ENCODE measurements at places on chromosomes 12 and 14.

DNA sequence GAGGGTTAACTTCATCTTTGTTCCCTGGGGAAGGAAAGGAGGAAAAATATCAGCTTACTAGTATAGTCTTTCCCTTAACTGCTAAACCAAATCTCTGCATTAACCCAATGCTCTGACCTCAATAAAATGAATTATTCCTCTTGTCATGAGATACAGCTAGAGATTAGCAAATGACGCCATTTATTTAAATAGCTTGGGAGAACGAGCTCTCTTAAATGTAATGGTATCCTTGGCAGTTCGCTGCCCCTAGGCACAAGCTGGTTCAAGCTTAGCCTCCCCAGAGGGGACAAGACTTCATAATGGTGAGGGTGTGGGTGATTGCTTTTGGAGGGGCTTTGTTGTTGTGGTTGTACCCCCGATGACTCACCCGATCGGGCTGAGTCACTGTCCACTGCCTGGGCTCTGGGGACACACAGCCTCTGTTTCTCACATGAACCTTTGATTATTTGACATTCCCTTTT lies 19.6 kb downstream of the FNTB start:
- H3K4me3 ChIP-seq = no peak overlapping the region
- peaks cover 3% of the 10 kb centered on the region for H3K36me3 ChIP-seq
- no peak for DNase-seq
- no peaks in the 10 kb centered on the region for H3K27me3 ChIP-seq
- no peak overlapping the region for H3K27ac ChIP-seq

GRCh38 chr14:95533391-95533821 lies 1.4 kb upstream of the GLRX5 start:
- H3K4me1 ChIP-seq = peaks cover 20% of the 10 kb centered on the region
- no peaks in the 10 kb centered on the region for H3K27me3 ChIP-seq
- H3K27ac ChIP-seq = no peak overlapping the region
- H3K36me3 ChIP-seq = peaks cover 2% of the 10 kb centered on the region
- peak overlapping the region; percentile 78 for H3K4me3 ChIP-seq
- no peak for DNase-seq

GRCh38 chr14:51321036-51321435 lies 81.0 kb downstream of the TMX1 start:
- no peak overlapping the region for H3K4me3 ChIP-seq
- no peaks in the 10 kb centered on the region for H3K27me3 ChIP-seq
- DNase-seq = no peak
- no peaks in the 10 kb centered on the region for H3K36me3 ChIP-seq
- no peak overlapping the region for H3K27ac ChIP-seq

GRCh38 chr12:9341260-9341585 lies 133.0 kb upstream of the PZP start:
- H3K4me3 ChIP-seq = no peak overlapping the region
- H3K36me3 ChIP-seq = peaks cover 6% of the 10 kb centered on the region
- no peaks in the 10 kb centered on the region for H3K4me1 ChIP-seq
- no peaks in the 10 kb centered on the region for H3K27me3 ChIP-seq
- no peak overlapping the region for H3K27ac ChIP-seq

DNA sequence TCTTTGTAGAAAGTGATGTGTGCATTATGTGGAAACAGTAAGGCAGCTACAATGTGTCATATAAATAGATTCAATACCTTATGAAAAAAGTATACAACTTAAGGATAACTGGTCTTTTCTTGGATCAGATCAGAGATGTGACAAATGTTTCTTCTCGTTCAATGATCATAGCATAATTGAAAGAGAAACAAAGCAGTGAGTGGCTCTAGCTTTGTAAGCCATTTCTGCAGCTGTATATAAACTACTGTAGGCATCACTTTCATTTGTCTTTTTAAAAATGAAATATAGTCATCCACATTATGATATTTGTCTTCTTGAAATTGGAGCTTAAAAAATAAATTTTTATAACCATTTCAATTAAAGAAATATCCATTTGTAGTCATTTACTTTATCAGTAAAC lies 63.8 kb upstream of the LMO3 start:
- H3K4me1 ChIP-seq = no peaks in the 10 kb centered on the region
- H3K36me3 ChIP-seq = no peaks in the 10 kb centered on the region
- H3K27ac ChIP-seq = no peak overlapping the region
- H3K27me3 ChIP-seq = no peaks in the 10 kb centered on the region
- H3K4me3 ChIP-seq = no peak overlapping the region
- DNase-seq = no peak

DNA sequence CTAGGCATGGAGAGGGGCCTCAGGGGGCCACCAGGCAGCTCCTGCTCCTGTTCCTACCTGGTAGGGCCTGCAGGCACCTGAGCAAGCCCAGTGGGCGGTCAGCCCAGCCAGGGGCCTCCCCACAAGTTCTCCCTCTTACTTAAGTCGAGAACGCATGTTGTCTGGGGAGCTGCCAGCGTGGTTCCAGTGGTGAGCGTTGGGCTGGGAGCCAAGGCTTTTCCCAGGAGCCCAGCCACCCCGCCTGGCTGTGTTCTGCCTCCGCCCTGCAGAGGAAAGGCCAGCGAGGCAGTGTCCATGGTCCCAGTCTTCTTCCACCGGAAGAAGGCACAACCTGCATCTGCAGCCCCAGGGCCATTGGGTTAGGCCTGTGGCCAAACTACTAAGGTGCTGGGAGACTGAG lies 1.4 kb downstream of the C14orf180 start:
- peaks cover 15% of the 10 kb centered on the region for H3K4me1 ChIP-seq
- no peak overlapping the region for H3K4me3 ChIP-seq
- DNase-seq = no peak
- H3K27me3 ChIP-seq = no peaks in the 10 kb centered on the region
- H3K36me3 ChIP-seq = no peaks in the 10 kb centered on the region

GRCh38 chr12:95546491-95546813 lies 4.8 kb downstream of the USP44 start:
- DNase-seq = peak; percentile 18
- H3K36me3 ChIP-seq = no peaks in the 10 kb centered on the region
- H3K4me3 ChIP-seq = peak overlapping the region; percentile 10
- no peaks in the 10 kb centered on the region for H3K4me1 ChIP-seq
- H3K27ac ChIP-seq = peak overlapping the region; percentile 83
- no peaks in the 10 kb centered on the region for H3K27me3 ChIP-seq

DNA sequence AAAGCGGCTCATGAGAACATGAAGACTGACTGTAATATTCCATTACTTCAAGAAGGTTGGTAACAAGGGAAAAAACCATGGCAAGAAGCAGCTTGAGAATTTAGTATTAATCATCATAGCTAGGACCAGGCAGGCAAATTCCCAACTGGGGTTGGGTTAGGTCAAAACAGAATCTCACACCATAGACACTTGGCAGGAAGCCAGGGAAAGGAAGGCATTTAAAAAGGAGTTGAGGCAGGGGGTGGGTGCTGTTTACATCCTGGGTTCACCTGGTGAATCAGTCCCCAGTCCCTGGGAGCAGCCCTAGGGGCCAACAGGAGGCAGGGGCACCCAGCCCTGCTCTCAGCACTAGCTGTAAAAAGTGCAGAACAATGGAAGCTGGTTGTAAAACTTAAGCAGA lies 108.6 kb downstream of the EGLN3 start:
- H3K4me3 ChIP-seq = no peak overlapping the region
- no peaks in the 10 kb centered on the region for H3K27me3 ChIP-seq

GRCh38 chr12:65675141-65675621 lies 149.1 kb upstream of the HMGA2 start:
- H3K27ac ChIP-seq = no peak overlapping the region
- H3K4me3 ChIP-seq = no peak overlapping the region
- peaks cover 1% of the 10 kb centered on the region for H3K4me1 ChIP-seq
- H3K27me3 ChIP-seq = no peaks in the 10 kb centered on the region
- DNase-seq = no peak

DNA sequence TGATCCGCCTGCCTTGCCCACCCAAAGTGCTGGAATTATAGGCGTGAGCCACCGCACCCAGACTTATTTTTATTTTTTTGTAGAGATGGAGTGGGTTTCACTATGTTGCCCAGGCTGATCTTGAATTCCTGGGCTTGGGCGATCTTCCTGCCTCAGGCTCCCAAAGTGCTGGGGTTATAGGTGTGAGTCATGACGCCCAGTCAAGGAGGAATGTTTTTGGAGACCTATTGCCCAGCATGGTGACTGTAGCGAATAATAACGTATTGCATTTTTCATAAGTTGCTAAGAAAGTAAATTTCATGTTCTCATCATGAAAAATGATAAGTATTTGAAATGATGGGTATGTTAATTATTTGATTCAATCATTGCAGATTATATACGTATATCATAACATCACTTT lies 46.5 kb downstream of the TEAD4 start:
- no peaks in the 10 kb centered on the region for H3K27me3 ChIP-seq
- H3K27ac ChIP-seq = no peak overlapping the region
- H3K4me1 ChIP-seq = no peaks in the 10 kb centered on the region
- no peak for DNase-seq
- H3K36me3 ChIP-seq = peaks cover 13% of the 10 kb centered on the region

GRCh38 chr14:46091819-46092218 lies 559.8 kb downstream of the RPL10L start:
- DNase-seq = no peak
- no peak overlapping the region for H3K27ac ChIP-seq
- H3K4me1 ChIP-seq = no peaks in the 10 kb centered on the region
- H3K4me3 ChIP-seq = no peak overlapping the region

- H3K36me3 ChIP-seq = peaks cover 2% of the 10 kb centered on the region
- no peak for DNase-seq
- H3K27ac ChIP-seq = no peak overlapping the region
- peaks cover 32% of the 10 kb centered on the region for H3K4me1 ChIP-seq
These were observed 88.4 kb upstream of the SFSWAP start for GRCh38 chr12:131622422-131622955.

DNA sequence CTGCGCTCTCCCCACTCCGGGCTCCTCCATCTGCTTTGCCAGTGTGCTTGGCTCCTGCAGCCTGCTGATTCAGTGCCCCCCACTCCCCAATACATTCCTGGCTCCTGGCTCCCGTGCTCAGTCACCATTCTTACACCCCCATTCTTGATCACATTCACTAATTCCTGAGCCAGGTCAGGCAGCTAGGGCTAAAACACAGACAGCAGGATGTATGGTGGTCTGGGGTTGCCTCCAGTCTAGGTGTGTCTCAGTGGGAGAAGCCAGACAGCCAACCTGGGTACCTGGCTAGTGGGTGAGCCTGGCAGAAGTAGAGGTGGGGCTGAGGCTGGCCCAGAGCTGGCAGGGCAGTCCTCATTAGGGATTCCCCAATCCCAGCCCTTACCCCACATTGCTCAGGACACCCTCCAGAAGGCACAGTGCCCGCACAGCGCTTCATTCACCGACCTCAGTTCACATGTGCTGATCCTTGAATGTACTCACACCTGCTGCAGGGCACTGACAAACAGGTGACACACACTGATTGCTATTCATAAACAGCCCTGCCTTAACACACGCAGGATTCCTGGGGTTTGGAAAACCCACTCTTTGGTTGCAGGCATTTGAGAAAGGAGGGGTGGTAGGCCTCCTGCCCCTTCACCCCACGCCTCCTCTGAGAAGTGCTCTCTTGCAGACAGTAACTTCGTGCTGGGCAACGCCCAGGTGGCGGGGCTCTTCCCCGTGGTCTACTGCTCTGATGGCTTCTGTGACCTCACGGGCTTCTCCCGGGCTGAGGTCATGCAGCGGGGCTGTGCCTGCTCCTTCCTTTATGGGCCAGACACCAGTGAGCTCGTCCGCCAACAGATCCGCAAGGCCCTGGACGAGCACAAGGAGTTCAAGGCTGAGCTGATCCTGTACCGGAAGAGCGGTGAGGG lies 1.7 kb downstream of the KCNH3 start:
- H3K27me3 ChIP-seq = peaks cover 94% of the 10 kb centered on the region
- DNase-seq = no peak
- H3K27ac ChIP-seq = no peak overlapping the region
- H3K4me3 ChIP-seq = no peak overlapping the region
- peaks cover 23% of the 10 kb centered on the region for H3K4me1 ChIP-seq

- no peaks in the 10 kb centered on the region for H3K27me3 ChIP-seq
- H3K4me1 ChIP-seq = no peaks in the 10 kb centered on the region
- no peaks in the 10 kb centered on the region for H3K36me3 ChIP-seq
- no peak for DNase-seq
- H3K4me3 ChIP-seq = no peak overlapping the region
These were observed 15.5 kb upstream of the NTN4 start for GRCh38 chr12:95805864-95806671.

DNA sequence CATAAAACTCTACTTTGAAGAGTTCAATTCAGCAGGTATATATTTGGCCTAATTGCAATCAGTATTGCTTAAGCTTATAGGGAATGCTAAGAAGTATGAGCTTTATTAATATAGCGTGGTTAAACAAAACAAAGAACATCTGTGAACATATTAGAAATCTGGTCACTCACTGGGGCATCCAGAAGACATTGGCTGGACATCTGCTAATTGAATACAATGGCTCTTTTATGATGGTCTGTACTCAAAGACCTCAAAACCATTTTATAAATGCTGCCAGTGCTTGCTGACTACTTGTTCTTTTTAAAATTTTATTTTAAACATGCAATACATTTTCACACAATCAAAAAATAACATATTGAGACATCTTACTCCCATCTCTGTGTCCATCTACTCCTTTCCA lies 173.0 kb downstream of the STXBP6 start:
- peaks cover 6% of the 10 kb centered on the region for H3K27me3 ChIP-seq
- no peaks in the 10 kb centered on the region for H3K4me1 ChIP-seq
- no peaks in the 10 kb centered on the region for H3K36me3 ChIP-seq
- no peak for DNase-seq
- H3K27ac ChIP-seq = no peak overlapping the region

GRCh38 chr12:105481392-105482300 lies 151.2 kb downstream of the C12orf75 start:
- no peaks in the 10 kb centered on the region for H3K36me3 ChIP-seq
- no peak overlapping the region for H3K27ac ChIP-seq
- no peak overlapping the region for H3K4me3 ChIP-seq

DNA sequence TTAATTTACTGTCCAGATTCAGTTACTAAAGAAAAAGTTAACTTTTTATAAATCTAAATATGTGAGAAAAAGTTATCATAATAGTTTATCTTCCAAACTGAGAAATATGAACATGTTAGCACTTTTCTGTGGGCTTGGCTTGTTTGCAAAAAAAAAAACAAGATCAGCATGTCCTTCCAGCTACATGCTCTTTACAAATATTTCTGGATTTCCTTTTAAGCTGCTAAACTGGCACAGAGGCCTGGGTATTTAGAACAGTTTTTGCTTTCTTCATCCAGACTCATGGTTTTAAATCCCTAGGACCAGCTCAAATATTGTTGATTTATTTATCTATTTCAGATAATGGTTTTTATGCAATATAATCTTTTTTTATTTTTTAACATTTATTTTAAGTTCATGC lies 1444.5 kb upstream of the FLRT2 start:
- no peak for DNase-seq
- H3K4me3 ChIP-seq = no peak overlapping the region
- no peak overlapping the region for H3K27ac ChIP-seq
- no peaks in the 10 kb centered on the region for H3K4me1 ChIP-seq
- no peaks in the 10 kb centered on the region for H3K36me3 ChIP-seq

DNA sequence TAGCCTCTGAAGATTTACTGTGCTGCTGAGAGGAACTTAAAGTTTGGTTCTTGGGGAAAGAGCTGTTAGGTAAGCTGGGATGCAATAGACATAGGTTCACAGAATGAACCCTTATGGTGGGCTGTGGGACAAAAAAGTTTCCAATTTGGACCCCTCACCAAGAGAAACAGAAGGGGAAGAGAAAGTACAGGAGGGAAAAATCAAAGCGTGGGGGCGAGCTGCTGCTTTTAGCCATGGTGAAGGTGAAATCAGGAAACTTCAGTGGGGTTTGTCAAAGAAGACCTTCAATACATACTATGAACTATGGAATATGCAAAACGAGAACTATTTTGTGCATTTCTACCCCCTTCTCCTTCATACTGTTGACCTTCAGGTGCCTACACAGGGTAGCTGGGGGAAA lies 10.6 kb upstream of the NINJ2 start:
- peaks cover 3% of the 10 kb centered on the region for H3K27me3 ChIP-seq
- no peaks in the 10 kb centered on the region for H3K36me3 ChIP-seq
- no peak overlapping the region for H3K4me3 ChIP-seq
- H3K27ac ChIP-seq = no peak overlapping the region

- no peak overlapping the region for H3K27ac ChIP-seq
- no peaks in the 10 kb centered on the region for H3K36me3 ChIP-seq
- no peaks in the 10 kb centered on the region for H3K4me1 ChIP-seq
- DNase-seq = no peak
These were observed 21.1 kb downstream of the OR6J1 start for GRCh38 chr14:22623047-22623446.

All from neuronal stem cell (in vitro differentiated cells).